ENCODE measurements at places on chromosomes 4 and X.

DNA sequence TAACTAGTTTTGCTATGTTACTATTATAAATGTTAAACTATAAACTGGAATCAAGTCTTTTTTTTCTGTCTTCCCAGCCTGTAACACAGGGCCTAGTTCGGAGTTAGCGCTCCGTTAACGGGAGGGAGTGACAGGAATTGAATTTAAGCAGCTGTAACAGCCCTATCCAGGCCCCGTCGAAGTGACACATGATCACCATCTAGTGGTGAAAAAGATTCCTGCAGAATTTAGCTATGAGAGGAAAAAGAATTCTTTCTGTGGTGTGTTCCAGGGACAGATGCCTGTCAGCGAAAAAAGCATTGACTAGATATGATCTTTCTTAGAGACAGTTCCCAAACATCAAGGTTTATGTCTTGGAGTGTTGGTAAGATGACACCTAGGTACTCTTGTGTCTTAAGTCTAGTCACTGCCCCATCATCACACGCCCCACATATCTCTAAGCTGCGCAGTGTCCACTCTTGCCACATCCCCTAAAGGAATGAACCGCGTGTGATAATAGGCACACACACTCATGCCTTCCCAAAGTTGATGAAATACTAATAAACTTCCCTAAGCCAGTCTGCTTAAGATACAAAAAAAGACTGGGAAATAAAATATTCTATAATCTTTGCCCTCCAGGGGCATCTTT lies 2.1 kb downstream of the GAB3 start:
- DNase-seq: peak; percentile 60

DNA sequence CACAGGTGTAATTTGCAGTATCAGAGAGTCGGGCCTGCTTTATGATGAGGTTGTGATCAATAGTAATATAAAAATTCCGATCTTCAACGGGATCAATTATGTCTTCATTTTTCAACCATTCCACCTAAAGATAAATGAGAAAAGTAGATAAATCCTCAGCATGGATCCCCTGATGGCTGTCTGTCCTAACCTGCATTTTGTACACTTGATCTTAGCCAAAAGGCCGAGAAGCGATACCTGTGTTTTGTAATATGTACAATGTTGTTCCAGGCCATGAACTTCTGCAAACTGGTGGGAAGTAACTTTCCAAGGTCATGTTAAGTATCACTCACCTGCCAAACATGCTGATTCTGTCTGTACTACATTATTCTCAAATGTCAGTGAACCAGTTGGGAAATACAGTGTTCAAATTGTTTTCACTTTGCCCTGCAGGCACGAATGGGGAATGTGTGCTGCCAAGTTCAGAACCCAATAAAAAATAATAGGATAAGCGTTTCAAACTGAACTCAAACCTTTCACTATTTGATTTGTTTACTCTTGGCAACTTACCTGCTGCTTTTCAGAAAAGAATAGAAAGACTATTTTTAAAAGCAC lies 298.1 kb downstream of the UNC5C start:
- DNase-seq: peak; percentile 67

DNA sequence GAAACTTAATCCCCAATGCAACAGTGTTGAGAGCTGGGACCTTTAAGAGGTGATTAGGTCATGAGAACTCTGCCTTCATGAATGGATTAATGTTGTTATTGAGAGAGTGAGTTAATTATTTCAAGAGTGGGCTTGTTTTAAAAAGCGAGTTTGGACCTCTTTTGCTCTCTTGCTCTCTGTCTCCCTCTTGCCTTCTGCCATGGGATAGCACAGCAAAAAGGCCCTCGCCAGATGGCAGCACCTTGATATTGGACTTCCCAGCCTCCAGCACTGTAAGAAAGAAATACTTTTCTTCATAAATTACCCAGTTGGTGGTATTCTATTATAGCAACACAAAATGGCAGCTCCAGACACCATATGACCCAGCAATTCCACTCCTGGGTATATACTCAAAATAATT lies 7.0 kb upstream of the ATP6AP2 start:
- DNase-seq: no peak

GRCh38 chr4:138892483-138893407 lies 122.8 kb upstream of the NOCT start:
- DNase-seq: no peak

DNA sequence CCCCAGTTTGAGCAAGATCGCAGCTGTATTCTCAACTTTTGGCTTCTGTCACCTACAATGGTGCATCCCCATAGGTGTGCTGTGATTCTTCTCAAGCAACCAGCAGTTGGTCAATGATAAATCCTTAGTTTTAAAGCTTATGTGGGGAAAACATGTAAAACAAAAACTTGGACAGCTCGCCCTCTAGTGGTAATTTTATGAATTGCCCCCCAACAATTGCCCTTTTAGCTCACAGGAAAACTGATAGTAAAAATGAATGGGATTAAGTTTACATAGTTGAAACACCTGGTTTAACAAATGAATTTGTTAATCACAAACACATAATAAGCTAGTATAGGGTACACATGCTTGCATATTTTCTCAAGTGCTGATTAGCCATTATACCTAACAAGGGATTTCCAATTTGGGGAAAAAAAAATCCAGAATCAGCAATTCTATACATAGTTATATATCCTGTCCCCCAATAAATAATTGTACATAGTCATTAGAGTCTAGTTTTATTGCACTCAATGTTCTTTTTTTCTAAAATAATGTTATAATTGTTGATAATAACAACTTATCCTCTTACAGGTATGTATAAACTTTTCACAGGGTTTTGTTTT lies 30.1 kb downstream of the TEX13A start:
- DNase-seq: no peak

GRCh38 chr4:37324546-37324945 lies 80.0 kb downstream of the NWD2 start:
- DNase-seq: no peak

DNA sequence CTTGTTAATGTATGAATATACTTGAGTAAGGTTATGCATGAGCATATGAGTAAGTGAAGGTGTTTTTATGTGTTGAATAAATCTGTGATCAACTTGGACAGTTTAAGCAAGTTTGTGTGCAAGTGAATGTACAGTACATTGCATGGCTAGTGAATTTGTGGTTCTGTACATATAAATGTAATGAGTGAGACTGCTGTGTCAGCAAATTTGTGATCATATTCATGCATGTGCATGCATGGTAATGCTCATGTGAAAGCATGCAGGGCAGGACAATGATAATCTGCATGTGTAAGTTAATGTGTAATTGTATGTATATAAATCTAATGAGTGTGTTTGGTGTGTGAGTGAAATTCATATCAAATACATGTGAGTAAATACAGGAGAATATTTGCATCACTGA lies 188.5 kb downstream of the PWWP3B start:
- no peak for DNase-seq

GRCh38 chrX:153882086-153882498 lies 3.9 kb downstream of the L1CAM start:
- peak; percentile 82 for DNase-seq

DNA sequence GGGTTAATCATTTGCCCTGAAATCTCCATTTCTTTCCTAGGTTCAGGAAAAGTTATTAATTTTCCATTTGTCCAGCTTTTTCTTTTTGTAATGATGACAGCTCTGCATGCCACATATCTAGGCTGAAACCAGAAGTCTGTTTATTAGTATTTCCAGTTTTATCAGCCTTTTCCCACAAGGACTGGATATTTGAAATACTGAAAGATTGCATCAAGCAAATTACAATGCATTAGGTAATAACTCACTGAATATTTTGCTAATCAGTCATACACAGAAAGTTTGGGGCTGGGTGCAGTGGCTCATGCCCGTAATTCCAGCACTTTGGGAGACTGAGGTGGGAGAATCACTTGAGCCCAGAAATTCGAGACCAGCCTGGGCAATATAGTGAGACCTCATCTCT lies 21.5 kb downstream of the SLC9A7 start:
- DNase-seq: no peak

DNA sequence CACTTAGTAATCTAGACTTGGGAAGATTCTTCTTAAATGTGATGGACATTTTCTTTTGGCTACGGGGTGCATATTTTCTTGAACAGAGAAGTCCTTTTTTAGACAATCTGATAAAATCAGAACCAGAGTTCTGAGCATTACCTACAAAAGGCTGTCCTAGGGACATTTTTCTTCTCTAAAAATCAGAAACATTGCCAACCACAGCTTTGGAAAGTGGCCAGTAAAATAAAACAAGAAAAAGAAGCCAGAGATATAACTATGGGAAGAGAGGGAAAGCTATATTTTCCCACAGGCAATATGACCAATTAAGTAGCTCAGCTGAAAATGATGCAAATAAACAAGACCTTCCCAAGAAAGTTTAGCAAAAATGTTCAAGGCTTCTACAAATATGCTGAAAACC lies 55.9 kb downstream of the MXRA5 start:
- DNase-seq: no peak

- no peak for DNase-seq
Measured at GRCh38 chr4:163776957-163777356, 282.5 kb downstream of the TMA16 start.

- no peak for DNase-seq
Measured at GRCh38 chr4:147901916-147902315, 170.0 kb downstream of the ARHGAP10 start.

GRCh38 chrX:65706041-65706828 lies 38.8 kb downstream of the MSN start:
- DNase-seq: peak; percentile 77

DNA sequence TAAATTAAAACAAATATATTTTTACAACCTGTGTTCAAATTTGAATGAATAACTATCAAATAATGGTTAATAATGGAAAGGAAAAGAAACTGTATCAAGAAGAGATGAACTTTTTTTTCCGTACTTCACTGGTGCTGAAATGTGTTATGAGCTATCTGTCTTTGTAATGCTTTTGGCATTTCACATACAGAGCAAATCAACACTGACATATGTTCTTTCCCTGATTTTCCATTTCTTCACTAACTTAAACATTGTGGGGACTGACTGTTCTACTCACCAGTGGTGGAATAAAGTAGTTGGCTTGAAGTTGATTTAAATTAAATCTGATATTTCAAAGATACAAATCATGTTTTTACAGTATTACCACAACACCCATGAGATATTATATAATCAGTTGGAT lies 304.0 kb upstream of the BMP3 start:
- no peak for DNase-seq

GRCh38 chrX:131734621-131735020 lies 190.7 kb downstream of the OR13H1 start:
- DNase-seq: no peak

- peak; percentile 84 for DNase-seq
Measured at GRCh38 chr4:149765630-149766029, 50.0 kb downstream of the IQCM start.

DNA sequence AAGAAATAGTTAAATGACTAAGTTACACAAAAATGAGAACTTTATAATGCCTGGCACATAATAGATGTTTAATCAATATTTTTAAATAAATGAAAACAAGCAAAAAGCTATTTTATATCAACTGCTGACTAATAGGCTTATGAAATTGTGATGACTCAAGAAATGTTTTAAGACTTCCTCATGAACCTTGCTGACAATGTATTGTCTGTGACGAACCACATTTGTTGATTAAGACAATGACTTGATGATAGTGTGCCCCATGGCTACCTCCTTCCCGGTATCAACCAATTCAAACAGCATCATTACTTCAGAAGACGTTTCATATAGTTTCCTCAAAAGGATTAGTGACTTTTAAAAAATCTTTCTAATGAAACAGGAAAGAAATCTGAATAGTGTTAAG lies 7.9 kb downstream of the CXCL6 start:
- no peak for DNase-seq

DNA sequence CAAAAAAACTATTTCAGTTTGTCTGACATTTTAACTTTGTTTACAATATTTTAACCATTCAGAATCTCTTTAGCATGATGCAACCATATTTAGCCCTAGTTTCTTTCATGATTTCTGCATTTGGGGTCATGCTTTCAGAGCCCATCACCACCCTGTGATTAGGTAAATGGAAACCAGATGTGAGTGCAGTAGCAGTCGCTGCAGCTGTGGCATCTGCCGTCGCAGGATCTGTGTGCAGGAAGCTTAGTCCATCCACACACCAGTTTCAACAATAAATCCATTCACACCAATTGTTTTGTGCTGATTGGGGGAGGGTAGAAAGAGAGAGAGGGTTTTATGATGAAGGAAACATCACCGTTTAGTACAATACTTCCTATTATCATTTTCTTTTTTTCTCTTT lies 130.5 kb downstream of the CPEB2 start:
- no peak for DNase-seq

- no peak for DNase-seq
Measured at GRCh38 chr4:166658585-166658984, 575.7 kb downstream of the SPOCK3 start.

DNA sequence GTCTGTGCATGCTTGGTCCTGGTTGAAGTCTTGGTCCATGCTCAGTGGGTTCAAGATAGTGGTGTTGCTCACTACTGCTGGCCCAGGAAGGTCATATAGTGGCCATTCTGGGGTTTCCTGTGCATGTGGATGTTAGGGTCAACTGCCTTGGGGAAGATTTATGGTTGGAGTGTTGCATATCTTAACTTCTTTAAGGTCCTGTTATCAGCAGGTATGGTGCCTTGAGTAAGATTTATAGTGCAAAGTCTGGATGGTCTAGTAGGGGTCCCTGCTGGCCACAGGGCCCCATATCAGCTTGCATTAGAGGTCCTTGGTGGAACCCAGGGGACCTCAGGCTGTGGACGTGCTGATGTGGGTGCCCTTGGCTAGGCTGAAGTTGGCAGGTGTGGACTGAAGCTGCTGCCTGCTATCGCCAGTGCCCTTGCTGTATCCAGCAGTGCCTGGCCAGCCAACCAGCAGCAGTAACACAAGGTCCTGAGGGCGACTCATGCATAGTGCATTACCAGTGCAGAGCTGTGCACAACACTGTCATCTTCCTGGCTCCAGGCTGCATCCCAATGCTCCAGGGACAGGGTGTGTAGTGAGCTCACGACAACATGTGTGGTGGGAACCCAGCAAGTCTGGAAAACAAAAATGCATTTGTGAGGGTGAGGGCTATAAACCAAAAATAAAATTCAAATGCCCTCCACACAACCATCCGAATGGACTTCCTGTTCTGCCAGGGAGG lies 61.0 kb downstream of the BEX3 start:
- no peak for DNase-seq

DNA sequence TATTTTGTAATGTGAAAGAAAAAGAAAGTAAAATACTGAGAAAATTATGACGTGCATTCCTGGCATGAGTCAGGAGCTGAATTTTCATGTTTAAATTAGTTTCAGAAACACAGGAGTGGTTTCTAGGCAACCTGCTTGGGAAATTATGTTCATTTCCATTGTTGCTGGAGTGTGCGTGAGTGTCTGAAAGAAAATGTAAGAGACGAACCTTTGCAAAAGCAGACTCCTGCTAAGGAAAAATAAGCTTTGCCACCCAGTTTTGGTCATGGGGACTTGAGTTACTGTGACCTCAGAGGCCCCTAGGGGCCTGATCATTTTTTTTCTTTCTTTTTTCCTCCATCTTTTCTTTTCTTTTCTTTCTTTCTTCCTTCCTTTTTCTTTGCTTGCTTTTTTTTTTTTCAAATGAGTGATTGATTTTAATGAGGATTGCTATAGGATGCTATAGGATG lies 18.8 kb upstream of the CHRNA9 start:
- DNase-seq: no peak

GRCh38 chrX:37455381-37455780 lies 106.2 kb downstream of the PRRG1 start:
- no peak for DNase-seq

- DNase-seq: no peak
Measured at GRCh38 chr4:21507439-21507838, 441.1 kb downstream of the KCNIP4 start.

GRCh38 chr4:143390764-143391163 lies 54.1 kb downstream of the GAB1 start:
- no peak for DNase-seq
